ENCODE measurements at places on chromosomes 6 and 20.

GRCh38 chr20:32441638-32442037 is 83.5 kb downstream of the ASXL1 start:
- no peak for DNase-seq

DNA sequence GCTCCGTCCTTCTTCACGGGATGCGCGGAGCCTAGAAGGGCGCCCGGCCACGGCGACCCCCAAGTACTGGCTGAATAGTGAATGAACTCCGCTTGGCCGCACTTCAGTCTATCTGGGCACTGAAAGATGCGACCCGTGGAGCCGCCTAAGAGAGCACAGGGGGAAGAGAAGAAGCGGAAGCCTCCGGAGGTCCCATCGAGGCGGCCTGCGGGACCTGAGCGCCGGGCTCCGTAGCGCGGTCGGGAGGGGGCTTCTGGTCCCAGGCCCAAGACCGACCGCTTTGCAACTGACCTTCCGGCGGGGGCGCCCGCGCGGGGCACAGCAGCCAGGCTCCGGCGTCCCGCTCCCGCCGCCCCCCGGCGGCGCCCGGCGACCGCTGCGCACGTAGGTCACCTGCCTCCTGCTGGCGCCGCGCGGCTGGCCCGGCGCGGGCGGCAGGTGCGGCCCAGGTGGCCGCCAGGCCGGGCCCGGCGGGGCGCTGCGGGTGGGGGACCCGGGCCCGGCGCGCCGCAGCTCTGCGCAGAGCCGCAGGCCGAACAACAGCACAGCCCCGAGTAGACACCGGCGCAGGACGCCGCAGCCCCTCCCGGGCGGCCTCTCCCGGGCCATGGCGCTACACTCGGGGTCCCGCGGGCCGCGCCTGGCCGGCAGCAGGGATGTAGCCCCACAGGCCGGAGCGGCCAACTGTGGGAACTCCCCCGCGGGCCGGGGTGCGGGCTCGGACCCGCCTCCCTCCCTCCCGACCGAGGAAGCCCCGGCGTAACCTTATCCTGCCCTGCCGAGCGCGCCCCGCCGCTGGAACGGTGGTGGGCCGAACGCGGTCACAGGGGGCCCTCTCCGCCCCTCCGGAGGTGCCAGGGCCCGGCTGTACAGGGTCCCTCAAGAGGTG is at the start of gene METTL24:
METTL24 (minus strand) TSS at position 686 of the 889 bp plus-strand sequence; CDS start at position 609, 77 bp downstream.
- peak; percentile 13 for DNase-seq

DNA sequence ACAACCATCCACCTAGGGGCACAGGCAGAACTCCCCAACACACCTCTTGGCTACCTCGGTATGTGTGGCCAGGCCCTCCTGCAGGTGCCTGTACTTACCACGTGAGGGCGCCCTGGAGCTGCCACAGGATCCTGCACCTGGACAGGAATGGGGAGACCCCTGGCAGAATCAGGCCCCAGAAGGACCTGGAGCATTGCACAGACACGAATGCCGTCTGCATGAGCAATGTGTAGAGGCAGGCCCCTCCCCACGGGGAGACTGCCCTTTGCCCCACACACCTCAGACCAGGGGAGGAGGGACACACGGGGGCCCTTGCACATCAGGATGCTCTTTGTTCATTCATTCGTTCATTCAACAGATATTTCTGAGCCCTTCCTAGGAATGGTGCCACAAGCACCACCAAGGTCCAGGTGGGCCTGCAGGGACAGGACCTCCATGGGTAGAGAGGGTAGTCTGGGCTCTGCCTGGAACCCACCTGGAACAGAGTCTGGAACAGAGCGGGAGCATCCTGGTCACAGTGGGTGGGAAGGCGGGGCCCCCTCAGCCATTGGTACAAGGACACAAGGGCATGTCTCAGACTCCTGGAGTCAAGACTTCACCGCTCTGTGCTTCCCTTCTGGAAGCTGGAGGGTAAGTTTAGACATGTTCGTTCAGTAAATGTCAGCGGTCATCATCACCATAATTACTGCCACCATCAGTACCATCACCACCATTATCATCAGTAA is 32.3 kb downstream of the YTHDF1 start:
- DNase-seq = peak; percentile 64

DNA sequence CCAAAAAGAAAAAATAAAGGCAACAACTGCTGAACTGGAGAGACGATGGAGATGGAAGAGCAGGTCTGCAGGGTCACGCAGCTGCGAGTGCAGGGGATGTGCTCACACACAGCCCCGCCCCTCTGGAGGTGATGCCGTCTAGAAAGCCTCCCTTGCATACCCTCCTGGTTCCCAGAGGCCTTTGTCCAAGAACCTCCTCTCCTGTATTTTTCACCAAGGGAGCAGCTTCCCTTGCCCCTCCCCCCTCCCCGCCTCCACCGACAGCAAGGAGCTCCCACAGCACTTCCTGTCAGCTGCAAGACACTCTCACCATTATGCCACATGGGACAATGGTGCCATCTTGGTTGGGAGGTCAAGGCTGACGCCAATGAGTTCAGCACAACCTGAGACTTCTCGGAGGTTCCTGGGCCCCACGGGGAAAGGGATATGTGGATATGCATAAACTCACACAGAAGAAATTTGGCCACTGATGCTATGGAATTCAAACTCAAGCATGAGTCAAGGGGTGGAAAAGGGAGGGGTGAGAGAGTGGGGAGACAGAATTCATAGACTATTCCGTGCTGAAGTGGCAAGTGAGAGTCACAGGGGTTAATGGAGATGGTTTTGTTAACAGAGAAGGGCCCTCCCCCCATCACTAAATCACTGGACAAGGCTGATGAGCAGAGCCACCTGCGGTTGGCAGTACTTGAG is 132.9 kb downstream of the SCML4 start:
- no peak for DNase-seq

GRCh38 chr20:57167292-57167655 is 99.2 kb downstream of the BMP7 start:
- DNase-seq = no peak

DNA sequence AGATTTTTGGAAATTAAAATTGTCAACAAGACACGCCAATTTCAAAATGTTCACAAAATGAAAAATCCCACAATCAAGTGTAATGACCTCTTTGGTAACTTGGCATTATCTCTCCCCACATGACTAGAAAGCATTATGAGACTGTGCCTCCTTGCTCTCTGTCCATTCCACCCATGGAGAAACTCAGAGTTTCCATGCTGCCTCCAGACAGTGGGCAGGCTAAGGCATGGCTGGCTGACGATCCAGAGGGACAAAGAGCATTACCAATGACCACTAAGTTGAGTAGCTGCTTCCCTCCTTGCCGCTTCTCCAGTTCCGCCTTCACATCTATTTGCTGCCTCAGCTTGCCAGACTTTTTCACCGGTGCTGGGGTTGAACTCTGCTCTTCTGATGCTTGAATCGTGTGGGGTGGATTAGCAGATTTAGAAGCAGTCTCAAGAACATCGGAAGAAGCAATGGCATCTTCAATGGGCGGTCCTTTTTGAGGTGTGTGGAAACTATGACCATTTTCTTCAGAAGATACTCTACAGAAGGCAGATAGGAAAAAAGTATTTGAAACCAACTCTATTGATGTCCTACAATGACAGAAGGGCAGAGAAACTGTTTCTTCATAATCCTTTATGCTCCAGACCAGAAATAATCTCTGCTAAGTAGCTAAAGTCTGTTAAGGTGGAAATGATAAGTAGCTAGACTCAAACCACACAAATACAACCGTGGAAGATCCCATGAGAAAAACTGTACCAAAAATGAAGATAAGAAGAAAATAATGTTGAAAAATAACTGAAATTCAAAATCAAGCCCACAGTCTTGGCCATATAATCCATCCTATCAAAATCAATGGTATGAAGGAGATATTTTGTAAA is 47.5 kb upstream of the ALDH8A1 start:
- no peak for DNase-seq

All from activated T-cell treated with anti-CD3 and anti-CD28 coated beads, Interleukin-2, amount 50 U/mL, for 72 hours (primary cell).